ENCODE measurements at places on chromosomes 2 and 18.

GRCh38 chr2:174180726-174181236 lies 67.6 kb downstream of the OLA1 start:
- DNase-seq, result no peak

DNA sequence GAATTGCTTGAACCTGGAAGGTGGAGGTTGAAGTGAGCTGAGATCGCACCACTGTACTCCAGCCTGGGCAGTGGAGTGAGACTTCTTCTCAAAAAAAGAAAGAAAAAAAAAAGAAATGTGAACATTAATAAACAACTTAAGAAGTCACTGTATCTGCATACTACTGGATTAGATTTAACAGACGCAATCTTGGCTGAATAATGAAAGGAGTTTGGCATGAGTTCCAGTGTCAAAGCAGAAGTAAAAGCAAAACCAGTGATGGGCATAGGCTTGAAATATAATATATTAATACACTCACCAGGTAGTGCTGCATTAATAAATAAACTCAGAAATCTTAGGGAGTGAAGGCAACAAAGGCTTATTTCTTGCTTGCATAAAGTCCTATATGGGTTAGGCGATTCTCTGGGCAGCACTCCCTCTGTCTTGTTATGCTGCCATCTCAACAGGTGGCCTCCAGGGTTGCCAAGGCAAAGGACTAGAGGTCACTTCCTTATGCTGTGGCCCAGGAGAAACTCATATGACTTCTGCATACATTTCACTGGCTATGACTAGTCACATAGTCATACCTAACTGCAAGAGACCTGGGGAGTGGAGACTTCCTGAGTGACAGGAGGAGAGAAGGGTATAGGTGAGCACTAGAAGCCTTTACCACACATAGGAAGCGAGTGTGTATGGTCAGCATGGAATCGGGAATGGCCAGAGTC lies 296.2 kb upstream of the SPRED2 start:
- no peak for DNase-seq

DNA sequence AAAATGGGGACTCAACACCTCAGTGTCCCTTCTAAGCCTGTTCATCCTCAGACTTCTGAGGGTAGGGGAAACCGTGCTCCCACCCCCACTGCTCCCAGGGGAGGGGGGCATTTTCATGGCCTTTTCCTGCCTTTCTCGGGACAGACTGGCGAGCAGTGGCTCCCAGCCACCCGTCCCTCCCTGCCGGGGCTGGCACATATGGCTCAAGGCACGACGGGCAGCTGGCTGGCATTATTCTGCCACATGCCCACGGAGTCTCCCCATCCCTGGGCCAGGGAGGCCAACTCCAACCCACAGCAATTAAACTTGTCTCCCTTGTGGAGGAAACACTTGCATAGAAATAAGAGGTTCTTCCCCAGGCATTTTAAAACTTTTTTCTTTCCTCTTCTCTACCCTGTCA lies 148.5 kb upstream of the CBLN2 start:
- no peak for DNase-seq

DNA sequence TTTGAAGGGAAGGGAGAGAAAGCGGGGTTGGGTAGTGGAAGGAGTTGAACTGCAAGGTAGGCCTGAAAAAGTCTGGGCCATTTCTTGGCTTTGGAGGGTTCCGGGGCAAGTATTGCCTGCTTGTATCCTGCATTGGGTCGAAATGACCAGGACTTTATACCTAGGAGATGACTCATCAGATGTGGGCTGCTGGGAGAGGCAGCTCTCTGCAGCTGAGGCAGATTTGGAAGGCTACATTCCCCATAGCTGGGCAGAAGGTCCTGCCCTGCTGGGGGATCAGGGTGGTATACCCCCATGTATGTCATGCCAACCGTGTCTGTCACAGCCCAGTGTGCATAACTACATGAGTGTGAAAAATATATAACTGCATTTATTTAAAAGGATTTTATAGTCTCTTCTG lies 171.8 kb upstream of the SPRED2 start:
- DNase-seq, result no peak

DNA sequence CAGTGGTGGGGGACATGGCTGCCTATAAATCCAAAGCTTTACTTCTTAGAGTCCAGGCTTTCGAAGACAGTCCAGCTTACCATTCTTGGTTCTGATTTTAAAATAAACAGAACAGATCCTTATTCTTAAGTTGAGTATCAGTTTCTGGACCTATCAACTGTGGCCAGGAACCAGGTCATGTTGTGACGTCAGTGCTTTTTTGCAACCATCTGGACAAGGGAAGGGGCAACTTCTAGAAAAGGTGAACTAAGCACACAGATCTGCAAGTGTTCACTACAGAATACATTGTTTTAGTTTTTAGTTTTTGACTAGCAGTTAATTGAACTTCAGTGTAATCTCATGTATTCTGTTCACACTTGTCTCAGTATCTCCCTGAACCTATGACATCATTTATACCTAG lies 326.0 kb upstream of the MGAT5 start:
- no peak for DNase-seq

- DNase-seq, result no peak
Observed at GRCh38 chr18:37525262-37525585, 40.4 kb downstream of the CELF4 start.

- DNase-seq, result no peak
Observed at GRCh38 chr2:62653582-62654422, 51.7 kb upstream of the EHBP1 start.

- no peak for DNase-seq
Observed at GRCh38 chr2:202377207-202377761, 1.2 kb downstream of the BMPR2 start.

- DNase-seq, result peak; percentile 66
Observed at GRCh38 chr18:45951016-45951714, 16.0 kb downstream of the EPG5 start.

- DNase-seq, result no peak
Observed at GRCh38 chr18:9016633-9017166, 85.8 kb upstream of the NDUFV2 start.

DNA sequence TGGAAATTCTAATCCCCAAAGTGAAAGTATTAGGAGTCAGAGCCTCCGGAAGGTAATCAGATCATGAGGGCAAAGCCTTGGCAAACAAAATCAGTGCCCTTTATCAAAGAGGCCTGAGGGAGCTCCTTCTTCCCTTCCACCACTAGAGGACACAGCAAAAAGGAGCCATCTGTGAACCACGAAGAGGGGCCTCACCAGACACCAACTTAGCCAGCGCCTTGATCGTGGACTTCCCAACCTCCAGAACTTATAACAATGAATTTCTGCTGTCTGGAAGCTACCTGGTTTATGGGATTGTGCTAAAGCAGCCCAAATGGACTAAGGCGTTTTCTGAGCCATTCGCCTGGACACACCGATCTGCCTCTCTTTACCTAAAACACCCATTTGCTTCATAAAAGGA lies 133.1 kb downstream of the EIPR1 start:
- DNase-seq, result no peak

DNA sequence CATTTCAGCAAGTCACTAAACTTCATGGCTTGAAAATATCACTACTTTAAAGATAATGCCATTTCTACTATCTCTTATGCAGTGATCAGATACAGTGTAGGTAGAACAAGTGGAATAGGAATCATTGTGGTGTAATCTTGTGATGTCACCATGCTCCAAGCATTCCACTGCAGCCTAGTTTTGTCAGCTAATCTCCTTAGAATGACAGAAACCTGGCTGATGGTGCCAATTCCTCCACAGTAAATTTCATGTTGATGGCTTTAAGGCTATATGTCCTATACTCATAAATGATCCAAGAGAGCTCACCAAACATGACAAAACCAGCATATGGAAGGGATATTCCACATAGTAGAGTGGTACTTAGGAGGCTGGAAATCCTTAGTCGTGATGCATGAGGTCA lies 184.9 kb downstream of the PDE1A start:
- DNase-seq, result no peak

DNA sequence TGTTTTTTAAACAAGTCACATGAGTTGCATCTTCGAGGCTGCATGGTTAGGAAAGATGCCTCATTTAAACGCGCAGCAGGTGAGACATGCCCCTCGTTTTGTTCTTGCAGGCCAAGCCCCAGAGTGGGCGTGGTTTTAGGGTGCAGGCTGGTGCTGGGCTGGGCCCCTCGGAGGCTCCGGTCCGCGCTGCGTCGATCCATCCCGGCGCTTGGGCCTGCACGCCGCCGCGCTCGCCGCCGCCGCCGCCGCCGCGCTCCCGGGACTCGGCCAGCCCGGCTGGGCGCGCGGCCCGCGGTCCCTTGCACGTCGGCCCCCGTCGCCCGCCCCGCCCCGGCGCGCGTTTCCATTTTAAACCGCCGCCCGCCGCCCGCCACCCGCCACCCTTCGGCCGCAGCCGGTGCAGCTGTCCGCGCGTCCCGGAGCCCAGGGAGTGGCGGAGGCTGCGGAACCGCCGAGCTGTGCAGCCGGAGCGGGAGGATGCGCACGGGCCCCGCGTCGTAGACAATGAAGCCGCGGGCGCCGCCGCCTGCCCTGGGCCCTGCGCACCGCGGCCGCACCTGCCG lies 175.5 kb downstream of the AGAP1 start:
- DNase-seq, result no peak

- no peak for DNase-seq
Observed at GRCh38 chr2:185734658-185735057, 3.9 kb upstream of the FSIP2 start.

GRCh38 chr2:121356058-121356640 lies 71.1 kb upstream of the TFCP2L1 start:
- DNase-seq, result peak; percentile 26

DNA sequence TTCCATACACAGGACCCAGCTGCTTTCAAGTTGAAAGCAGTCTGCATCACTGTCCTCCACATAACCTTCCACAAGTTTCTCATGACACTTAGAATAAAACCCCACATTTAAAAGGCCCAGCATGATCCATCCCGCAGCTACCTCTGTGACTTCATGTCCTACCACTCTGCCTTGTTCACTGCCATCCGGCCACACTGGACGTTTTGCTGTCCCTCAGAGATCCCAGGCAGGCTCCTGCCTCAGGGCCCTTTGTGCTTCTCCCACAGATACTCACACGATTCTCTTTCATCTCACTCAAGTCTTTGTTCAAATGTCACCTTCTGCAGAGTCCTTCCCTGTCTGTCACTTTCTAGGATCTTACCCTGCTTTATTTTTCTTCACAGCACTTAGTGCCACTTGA lies 232.9 kb upstream of the BOD1L2 start:
- no peak for DNase-seq

DNA sequence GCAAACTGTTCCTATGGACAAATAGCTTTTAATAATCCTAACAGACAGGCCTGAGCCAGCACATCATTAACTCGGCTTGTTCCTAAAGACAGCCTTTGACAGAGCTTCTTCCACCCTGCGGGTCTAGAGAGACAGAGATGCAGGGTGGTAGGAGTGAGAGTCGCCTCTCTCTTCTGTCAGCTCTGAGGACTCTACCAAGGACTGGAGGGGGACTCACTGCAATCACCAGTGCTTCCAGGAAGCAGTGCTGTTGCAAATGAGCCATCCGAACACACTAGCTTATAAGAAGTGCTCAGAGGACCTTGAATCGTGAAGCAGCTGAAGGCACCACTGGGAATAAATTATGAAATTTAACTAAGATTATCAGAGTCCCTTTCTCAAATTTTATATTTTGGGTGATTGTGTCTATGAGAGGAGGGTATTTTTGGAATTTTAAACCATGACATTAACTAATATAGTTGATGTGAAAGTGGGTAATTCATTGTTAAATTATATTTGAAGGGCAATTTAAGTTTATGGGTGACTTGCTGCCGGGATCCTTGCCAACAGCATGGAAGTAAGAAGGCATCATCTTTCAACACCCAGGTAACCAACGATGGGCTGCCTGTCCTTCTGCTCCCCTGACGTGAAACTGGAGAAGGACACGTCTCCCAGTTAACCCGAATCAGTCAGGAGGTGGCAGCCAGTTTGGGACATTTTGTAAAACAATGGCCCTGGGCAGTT lies 43.6 kb upstream of the PXDN start:
- DNase-seq, result no peak

DNA sequence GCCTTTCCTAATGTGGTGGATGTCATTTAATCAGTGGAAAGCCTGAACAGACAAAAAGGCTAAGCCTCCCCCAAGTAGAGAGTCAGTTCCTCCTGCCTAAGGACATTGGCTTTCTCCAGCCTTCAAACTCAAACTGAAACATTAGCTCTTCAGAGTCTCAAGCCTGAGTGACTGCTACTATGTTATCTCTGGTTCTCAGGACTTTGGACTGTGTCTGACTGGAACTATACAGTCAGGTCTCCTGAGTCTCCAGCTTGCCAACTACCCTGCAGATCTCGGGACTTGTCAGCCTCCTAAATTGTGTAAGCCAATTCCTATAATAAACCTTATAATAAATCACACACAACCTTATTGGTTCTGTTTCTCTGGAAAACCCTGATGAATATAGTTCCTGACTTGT lies 12.6 kb downstream of the HYCC2 start:
- DNase-seq, result no peak

- DNase-seq, result peak; percentile 60
Observed at GRCh38 chr2:105337122-105338019, at the start of gene C2orf49. TSS of gene C2orf49 (plus strand) at chr2:105337540. CDS start at chr2:105337588, 48 bp downstream.

DNA sequence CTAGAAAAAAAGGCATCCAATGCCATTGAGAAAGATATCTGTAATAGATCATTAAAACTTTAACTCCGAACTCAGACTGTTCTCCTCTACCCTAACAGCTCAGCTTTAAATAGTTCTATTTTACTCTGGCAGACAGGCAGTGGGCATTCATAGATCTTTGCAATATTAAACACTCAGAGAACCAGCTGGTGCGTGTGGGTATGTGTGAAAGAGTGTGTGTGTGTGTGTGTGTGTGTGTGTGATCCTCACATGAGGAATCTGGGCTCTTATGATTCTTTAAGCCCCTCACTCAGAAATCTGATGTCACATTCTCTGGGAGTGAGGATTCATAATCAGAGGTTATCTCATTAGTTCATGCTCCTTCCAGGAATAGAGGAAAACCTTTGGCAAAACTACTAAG lies 144.3 kb downstream of the KCNH7 start:
- no peak for DNase-seq

DNA sequence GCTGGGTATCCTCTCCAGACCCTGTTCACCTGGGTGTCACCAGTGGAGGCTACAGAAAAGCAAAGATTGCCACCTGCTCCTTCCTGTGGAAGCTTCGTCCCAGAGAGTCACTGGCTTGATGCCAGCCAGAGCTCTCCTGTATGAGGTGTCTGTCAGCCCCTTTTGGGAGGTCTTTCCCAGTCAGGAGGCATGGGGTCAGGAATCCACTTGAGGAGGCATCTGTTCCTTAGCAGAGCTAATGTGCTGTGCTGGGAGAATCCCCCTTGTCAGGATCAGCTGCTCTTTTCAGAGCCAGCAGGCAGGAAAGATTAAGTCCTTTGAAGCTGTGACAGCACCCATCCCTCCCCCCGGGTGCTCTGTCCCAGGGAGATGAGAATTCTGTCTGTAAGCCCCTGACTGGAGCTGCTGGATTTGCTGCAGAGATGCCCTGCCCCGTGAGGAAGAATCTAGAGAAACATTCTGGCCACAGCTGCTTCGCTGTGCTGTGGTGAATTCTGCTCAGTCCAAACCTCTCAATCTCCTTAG lies 121.8 kb downstream of the GPR39 start:
- DNase-seq, result no peak

- no peak for DNase-seq
Observed at GRCh38 chr18:12296087-12296403, 12.0 kb upstream of the TUBB6 start.

DNA sequence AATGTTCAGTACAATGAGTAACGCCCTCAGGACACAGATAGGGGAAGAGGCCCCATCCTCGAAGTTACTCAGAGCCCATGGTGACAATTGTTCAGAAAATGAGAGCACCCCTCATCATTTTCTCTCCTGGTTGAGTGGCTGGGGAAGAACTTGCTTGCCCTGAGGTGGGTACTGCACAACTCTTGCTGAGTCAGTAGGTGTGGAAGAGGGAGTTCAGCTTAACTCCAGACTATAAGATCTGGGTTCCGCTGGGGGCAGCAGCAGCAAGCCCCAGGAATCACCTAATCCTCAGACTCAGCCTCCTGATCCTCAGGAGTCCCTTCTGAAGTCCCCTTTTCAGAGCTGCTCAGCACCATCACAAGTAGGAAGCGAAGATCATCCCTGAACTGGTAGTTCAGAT lies 123.7 kb downstream of the PIEZO2 start:
- no peak for DNase-seq
